AG10803 (cell line): ENCODE measurements at places on chromosomes 16 and 17.
A peak's percentile ranks its signal among the peaks of the same experiment; 100 is the strongest.

GRCh38 chr17:44522883-44523671 lies 19.9 kb upstream of the GPATCH8 start:
- peak; percentile 69 for DNase-seq

- DNase-seq, result no peak
Observed at GRCh38 chr16:125011-125410, 13.5 kb downstream of the NPRL3 start.

DNA sequence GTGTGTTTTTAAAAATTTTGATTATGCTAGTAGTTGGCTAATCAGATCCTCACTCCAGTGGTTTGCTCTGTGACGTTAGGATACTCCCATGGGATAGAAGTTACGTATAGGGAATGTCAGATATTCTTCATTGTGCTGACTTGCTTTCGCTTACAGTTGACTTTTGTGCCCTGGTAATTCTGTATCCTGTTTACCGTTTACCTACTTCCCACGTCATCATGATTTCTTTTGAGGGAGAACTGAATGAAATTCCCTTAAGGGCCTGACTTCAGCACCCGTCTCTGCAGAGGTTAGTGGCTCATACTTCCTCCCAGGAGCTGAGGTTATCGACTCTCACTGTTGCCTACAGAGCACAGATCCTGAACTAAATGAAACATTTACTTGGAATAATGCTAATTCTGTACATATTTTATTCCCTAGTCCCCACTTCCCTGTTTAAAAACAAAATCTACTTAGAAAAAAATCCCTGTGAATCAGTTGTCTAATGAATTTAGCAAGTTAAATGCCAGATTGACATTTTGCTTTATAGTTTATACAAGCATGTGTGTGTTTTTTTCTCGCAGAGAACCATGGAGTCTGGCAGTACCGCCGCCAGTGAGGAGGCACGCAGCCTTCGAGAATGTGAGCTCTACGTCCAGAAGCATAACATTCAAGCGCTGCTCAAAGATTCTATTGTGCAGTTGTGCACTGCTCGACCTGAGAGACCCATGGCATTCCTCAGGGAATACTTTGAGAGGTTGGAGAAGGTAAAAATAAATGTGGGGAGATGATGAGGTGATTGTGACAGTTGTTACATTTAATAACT lies 2.8 kb downstream of the PRKAR1A start:
- DNase-seq, result peak; percentile 67

GRCh38 chr17:83057793-83058265 lies 21.6 kb upstream of the METRNL start:
- DNase-seq, result no peak

- DNase-seq, result peak; percentile 15
Observed at GRCh38 chr17:12712941-12713340, 47.3 kb downstream of the MYOCD start.

- no peak for DNase-seq
Observed at GRCh38 chr17:63447471-63448009, 1.4 kb upstream of the CYB561 start.

DNA sequence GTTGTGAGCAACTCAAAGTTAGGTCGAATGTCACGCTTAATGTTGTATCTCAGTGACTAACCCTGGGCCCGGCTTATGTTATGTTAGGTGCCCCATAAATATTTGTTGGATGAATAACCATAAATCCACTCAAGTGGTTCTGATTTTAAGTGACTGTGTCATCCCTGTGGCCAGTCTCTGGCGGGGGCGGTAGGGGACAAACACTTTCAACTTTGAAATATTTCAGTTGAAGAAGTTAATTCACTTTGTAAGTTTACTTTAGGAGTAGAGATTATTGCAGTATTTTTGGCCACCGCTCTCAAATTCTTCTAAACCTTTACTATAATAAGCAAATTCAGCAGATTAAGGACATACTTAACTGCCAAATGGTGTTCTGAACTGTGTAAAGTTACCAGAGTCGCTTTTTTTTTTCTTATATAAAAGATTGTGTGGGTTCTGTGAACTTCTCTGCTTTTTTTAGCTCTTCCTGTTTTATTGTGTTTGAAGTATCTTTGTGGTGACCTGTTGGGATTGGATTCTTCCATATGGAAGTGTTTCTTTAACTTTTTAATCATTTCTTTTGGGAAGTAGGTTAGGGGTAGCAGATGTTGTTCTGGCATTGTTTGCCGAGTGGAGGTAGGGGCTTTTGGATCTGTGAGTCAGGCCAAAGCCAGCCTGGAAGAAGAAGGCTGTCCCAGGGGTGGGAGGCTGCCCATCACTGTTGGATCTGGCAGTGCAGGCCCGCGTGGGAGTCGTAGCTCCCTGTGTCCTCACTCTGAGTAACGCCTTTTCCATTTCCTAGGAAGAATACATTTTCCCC lies 61.4 kb upstream of the TBX2 start:
- peak; percentile 73 for DNase-seq

DNA sequence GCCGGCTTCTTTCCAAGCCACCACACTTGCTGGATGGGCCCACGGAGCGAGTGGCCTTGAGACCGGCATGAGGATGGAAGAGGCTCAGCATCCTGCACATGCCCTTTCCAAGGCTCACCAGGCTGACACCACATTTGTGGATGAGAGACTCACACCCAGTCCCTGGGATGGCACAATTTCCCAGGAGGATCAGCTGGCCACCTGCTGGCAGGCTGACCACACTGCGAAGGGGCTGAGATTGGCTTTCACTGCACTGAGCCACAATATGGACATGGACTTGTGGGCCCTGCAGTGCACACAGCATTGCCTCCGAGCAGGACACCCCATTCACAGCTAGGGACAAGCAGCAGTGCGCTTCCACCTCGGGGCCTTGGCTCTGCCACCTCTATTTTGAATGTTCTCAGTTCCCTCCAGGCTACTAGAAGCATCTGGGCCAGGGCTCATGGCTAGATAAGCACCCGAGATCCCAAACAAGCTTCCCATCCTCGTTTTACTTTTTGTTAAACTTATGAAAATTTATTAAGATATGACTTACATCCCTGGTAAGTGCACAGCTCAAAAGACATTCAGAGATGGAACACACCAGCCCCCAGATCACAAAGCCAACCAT lies 25.3 kb upstream of the KSR1 start:
- DNase-seq, result peak; percentile 40

DNA sequence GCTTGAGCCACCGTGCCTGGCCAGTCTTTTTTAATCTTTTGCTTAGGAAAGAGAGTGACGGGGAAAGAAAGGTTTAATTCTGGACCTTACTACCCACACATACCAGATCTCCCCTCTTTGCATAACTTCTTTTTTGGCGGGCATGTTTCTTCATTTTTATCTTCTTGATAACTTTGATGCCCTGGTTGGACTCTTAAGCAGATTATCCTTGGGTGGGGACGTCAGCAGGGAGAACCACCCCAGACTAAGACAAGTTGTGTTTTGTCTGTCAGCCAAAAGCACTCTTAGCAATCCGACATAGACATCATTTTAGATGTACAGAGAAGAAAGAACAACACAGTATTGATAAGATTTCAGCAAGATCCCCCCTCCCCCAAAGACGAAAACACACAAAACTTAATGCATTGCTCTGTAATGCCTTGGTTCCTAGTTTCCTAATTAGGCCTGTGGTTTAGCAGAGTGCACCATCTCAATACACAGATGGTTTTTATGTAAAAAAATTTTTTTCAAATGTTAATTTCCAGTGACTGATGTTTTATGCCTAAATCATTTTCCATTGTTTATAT lies 99.9 kb downstream of the MSI2 start:
- DNase-seq, result no peak

DNA sequence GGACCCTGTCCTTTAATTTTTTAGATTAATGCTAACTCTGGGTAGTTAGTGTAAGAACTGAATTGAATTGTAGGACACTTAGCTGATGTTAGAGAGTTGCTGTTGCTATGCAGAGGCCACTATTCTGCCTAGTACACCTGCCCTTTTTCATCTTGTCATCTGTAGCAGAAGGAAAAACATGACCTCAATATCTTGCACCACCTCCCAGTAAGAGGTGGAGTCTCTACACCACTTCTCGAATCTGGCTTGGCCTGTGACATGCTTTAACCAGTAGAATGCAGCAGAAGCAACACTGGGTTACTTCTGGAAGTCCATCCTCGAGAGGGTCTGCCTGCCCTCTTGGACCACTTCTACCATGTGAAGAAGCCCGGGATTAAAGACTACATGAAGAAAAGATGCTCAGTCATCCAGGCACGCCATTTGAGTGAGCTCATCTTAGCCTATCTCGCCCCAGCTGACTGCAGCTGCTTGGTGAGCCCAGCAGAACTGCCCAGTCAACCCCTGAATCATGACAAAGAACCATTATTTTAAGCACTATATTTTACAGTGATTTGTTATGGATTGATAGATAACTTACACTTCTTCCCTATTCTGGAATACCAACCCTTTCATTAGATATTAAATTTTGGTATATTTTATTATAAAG lies 153.5 kb downstream of the MYO1D start:
- DNase-seq, result no peak

GRCh38 chr17:66184392-66184791 lies 7.5 kb downstream of the CEP112 start:
- no peak for DNase-seq

- DNase-seq, result no peak
Observed at GRCh38 chr16:24972608-24973220, 42.5 kb downstream of the ARHGAP17 start.

DNA sequence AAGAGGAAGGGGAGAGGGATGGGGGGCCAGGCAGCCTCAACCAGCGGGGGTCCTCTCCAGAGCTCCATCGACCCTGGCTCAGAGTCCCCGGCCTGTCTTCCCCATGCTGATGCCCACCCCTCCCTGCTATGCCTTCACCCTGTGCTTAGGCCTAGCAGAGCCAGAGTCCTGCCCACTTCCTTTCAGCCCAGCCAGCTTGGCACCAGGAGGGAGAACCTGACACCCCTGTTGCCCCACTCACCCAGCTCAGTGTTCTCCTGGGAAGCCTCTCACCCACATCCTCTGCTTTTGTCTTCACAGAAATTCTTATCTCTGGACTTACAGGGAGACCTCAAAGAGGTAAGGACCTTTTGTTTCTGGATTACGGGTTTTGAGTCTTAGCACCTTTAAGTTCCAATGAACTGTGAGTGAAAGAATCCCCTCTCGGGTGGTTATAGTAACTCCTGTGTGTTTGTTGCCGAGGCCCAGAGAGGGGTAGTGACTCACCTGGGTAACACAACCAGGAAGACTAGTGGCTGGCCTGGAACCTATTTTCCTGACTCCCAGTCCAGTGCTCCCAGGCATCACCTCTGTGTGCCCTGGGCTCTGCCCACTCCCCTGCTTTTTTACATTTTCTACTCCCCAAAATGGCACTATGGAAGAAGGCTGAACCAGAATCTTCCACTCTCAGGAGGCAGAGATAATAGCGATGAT lies 53.3 kb downstream of the CES1 start:
- no peak for DNase-seq

GRCh38 chr17:77140878-77141767 lies at the start of gene SEC14L1:
TSS of gene SEC14L1 (plus strand) at chr17:77140969. CDS start at chr17:77143597, 2,628 bp downstream.
- peak; percentile 51 for DNase-seq

DNA sequence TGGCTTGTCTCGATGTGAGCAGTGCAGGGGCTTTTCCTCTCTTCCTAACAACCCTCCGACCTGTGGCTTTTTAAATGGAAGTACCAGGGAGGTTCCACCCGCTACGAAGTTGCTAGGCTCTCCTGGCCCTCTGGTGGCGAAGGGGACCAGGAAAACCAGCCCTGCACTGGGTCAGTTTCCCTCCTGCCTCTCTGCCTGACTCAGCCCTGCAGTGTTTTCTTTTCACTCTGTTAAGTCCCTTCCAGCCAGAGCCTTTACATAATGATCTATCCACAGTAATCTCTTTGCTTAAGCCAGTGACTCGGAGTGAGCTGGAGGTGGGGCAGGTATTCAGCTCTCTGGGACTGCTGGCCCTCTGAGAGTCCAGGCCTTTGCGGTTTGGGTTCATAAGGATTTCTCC lies 331.3 kb upstream of the EEF2KMT start:
- DNase-seq, result no peak

GRCh38 chr16:50458667-50459495 lies 89.3 kb upstream of the NKD1 start:
- no peak for DNase-seq

DNA sequence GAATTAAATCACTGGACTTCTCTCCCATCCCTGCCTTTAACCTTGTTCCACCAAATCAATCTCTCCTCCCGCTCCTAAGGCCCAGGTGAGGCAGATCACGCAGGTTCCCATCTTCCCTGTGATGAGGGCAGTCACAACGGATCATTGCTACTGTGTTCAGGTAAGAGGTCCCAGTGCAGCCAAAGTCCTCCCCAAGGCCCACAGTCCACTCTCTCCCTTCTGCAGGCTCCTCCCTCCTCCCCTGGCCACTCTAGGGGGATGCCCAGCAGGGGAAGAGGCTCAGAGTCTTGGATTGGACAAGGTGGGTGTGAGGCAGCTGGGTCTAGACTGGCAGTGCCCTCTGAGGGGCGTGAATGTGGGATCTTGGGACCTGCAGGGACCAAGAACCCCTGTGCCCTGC lies 2.6 kb upstream of the ADGRG3 start:
- no peak for DNase-seq

- no peak for DNase-seq
Observed at GRCh38 chr17:66211047-66211810, 18.0 kb downstream of the APOH start.

DNA sequence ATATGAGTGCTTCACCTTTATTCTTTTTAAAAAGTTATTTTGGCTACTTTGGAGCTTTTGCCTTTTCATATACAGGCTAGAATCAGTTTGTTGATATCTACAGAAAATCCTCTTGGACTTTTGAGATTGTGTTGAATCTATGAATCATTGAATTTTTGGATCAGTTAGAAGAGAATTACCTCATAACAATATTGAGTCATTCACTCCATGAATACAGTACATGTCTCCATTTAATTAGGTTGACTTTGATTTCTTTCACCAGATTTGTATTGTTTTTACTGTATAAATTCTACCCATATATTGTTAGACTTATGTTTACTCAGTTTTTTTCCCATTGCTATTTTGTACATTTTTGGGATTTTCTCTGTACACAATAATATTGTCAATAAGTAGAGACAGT lies 54.4 kb downstream of the TAOK1 start:
- peak; percentile 35 for DNase-seq

GRCh38 chr16:89383095-89384003 lies 107.0 kb downstream of the ANKRD11 start:
- DNase-seq, result no peak

GRCh38 chr17:50347894-50348291 lies 2.0 kb downstream of the XYLT2 start:
- DNase-seq, result no peak

GRCh38 chr17:36951084-36951789 lies 2.5 kb downstream of the AATF start:
- no peak for DNase-seq

DNA sequence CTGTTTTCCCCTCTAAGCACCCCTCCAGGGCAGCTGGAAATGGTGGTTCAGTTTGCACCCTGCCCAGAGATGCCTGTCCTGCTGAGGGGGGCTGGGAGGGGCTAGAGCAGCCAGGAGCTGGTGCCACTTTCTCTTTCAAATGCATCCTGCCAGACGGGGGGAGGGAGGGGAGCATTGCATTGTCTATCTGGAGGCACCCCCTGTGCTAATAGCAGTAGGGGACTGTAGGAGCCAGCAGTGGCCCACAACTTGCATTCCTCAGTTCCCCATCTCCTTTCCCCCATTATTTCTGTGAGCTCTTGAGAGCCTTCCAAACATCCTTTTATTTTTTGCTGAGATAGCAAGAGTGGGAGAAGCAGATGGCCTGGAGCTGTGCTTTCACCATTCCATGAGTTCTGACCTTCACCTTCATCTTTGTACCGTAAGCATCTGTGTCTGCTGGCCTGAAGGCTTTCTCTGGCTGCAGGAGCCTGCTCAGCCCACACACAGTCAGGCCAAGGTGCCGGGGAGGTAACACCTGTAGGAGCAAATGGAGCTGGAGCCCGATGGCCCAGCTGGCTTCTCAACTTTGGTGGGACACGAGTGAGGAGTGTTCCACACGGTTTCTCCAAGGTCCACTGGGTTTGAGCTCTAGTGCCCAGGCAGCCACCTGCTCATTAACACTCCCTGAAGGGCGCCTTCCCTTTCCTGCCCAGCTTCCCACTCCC lies 5.2 kb downstream of the WFDC1 start:
- DNase-seq, result no peak
